ENCODE measurements at places on chromosomes 16 and 17.

GRCh38 chr16:21566891-21567414 lies 32.4 kb upstream of the METTL9 start:
- H3K36me3 ChIP-seq: no peaks in the 10 kb centered on the region
- DNase-seq: no peak
- H3K27ac ChIP-seq: no peak overlapping the region
- no peak overlapping the region for H3K4me3 ChIP-seq
- H3K4me1 ChIP-seq: peaks cover 8% of the 10 kb centered on the region

GRCh38 chr17:81738801-81739393 lies 26.8 kb downstream of the SLC25A10 start:
- peaks cover 11% of the 10 kb centered on the region for H3K27me3 ChIP-seq
- H3K4me1 ChIP-seq: peaks cover 6% of the 10 kb centered on the region
- no peaks in the 10 kb centered on the region for H3K36me3 ChIP-seq
- no peak for DNase-seq
- H3K4me3 ChIP-seq: no peak overlapping the region

- no peak for DNase-seq
- H3K27me3 ChIP-seq: peaks cover 47% of the 10 kb centered on the region
- peaks cover 5% of the 10 kb centered on the region for H3K36me3 ChIP-seq
- no peak overlapping the region for H3K4me3 ChIP-seq
- H3K4me1 ChIP-seq: peaks cover 3% of the 10 kb centered on the region
Measured at GRCh38 chr17:30927756-30928155, 6.0 kb downstream of the ADAP2 start.

- H3K4me3 ChIP-seq: no peak overlapping the region
- no peaks in the 10 kb centered on the region for H3K36me3 ChIP-seq
Measured at GRCh38 chr16:27973678-27974077, 89.8 kb downstream of the GSG1L start.

- no peaks in the 10 kb centered on the region for H3K4me1 ChIP-seq
- DNase-seq: peak; percentile 34
- H3K4me3 ChIP-seq: no peak overlapping the region
- H3K27me3 ChIP-seq: no peaks in the 10 kb centered on the region
Measured at GRCh38 chr16:81623365-81624102, 155.6 kb upstream of the PLCG2 start.

DNA sequence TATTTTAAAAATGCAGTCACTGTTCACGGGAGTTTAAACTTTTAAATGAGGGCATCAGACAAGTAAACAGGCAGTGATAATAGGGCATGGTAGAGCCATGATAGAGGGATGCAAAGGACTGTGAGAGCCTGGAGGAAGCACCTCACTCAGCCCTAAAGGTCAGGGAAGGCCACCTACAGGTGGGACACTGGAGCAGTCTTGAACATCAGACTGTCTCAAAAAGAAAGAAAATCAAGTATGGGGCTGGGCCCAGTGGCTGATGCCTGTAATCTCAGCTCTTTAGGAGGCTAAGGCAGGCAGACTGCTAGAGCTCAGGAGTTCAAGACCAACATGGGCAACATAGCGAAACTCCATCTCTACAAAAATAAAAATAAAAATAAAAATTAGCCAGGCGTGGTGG lies 31.0 kb upstream of the DHRS7B start:
- H3K27me3 ChIP-seq: no peaks in the 10 kb centered on the region
- H3K27ac ChIP-seq: no peak overlapping the region
- H3K36me3 ChIP-seq: peaks cover 3% of the 10 kb centered on the region
- DNase-seq: no peak
- H3K4me3 ChIP-seq: no peak overlapping the region

All from central memory CD8-positive, alpha-beta T cell (primary cell).